ENCODE measurements at places on chromosomes 3 and 15.

DNA sequence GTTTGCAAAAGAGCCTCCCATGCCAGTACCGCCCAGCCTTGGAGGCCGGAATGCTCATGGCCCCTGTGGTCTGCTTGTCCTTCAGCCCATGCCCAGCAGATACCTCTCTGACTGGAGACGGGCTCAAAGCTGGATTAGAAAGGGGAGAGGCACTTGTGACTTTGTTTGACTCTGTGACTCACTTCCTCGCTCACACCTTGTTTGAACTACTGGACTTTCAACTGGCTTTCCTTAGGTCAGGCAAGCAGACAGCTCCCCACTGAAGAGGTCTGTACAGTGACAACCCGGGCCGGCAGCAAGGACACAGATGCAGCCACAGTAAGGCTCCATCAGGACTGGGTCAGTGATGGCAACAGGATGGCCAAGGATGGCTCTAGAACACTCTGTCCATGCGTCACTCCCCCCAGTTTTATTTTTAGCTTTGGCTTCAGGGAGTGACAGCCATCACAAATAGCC, 98.6 kb upstream of the ABHD17C start:
- DNase-seq: peak; percentile 65

GRCh38 chr3:53243165-53243564, 12.7 kb downstream of the TKT start:
- no peak for DNase-seq

DNA sequence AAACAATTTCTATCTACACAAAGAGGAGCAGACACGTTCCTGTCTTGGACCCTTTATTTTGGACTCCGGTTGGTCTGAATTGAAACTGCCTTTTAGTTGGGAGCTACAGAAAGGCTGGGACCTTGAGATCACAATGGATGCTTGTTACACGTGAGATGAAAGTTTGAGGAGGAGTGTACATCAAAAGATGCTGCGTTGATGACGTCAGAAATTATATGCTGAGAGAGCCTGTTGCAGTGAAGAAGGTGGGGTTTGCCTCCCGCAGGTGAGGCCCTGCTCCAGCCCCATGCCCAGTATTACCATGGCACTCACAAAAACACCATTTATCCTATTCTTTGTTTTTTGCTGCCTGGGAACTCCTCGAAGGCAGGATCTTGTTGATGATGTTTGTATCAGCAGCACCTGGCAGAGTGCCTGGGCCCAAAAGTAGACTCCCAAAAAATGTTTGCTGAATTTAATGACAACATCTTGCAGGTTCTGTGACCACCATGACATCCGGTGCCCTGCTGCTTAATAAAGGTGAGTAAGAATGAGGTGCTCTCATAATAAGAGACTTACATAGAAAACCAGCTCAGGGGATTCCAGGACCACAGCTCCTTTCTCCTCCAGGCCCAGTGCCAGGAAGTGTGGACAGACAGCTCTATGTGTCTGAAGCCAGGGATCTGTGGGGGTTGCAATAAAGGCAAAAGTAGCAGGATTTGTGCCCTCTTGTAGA, 136.1 kb upstream of the UBE2E1 start:
- no peak for DNase-seq

DNA sequence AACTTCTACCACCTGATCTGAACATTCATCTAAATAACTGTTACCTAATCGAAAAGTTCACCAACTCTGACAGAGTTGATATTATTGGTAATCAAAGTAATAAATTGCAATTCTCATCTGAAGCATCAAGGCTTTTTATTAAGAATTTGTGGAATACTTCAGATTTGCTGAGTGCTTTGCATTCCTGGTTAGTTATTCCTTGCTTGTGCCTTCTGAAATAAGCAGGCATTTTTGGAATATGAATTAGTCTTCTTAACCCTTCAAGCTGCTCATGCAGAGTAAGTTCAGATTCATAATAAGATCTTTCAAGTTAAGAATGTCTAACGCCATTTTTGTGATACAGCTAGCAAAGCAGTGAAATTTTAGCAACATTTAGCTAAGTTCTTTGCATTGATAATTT, 188.5 kb downstream of the ALCAM start:
- DNase-seq: no peak

DNA sequence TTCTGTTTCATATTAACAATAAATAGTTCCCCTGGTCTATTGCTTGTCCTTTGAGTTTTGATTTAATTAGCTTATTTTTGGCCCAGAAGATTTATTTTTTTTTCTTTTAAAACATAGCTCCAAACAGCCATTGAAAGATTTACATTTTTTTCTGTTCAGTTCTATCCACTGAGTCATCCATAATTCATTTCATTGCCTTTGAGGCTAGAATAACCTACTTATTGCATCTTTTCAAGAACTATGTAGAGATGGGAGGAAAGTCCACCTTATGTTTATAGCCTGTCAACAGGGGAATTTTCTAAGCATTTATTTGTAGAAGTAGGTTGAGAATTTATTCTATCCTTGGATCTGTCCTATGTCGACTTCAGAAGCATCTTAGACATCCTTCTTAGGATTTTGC, 53.4 kb upstream of the CHD2 start:
- no peak for DNase-seq

DNA sequence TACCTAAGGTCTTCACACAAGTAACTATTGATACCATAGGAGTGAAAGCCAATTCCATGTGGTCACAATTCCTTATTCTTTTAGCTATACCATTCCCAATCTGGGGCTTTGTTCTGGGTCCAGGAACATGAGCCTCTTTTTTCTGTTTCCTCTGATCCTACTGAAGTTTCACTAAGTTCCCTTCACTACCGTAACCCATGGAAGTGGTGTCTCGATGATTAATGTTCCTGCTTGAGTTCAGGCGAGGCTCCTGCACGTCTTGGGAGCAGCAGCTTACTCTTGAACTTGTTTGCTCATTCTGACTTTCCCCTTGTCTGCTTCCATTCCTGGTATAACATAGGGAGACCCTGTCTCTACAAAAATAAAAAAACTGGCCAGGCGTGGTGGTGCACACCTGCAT, 23.6 kb downstream of the ZNF592 start:
- DNase-seq: no peak

GRCh38 chr3:37653466-37653865, 208.2 kb upstream of the CTDSPL start:
- no peak for DNase-seq

DNA sequence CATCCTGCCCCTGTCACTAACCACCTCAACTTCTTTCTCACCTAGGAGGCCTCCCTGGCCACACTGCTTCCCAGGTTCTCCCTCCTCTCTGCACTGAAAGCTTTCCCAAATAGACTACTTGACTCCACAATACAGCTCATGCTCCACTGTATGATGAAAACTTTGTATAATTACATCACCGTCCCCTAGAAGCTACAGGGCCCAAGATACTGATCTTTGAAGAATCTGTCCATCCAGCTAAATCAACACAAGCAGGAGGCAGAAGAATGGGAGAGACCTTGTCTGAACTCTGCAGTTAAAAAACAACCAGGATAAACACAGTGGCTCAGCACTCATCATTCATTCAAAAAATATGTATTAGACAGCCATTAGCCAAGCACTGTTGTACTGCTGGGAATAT, 26.4 kb upstream of the RPS17 start:
- no peak for DNase-seq

GRCh38 chr3:11168881-11169805, 14.8 kb downstream of the HRH1 start:
- no peak for DNase-seq

GRCh38 chr3:104245261-104245660, 1121.4 kb upstream of the ALCAM start:
- no peak for DNase-seq

- DNase-seq: no peak
Measured at GRCh38 chr15:51083641-51084166, 11.0 kb downstream of the TNFAIP8L3 start.

DNA sequence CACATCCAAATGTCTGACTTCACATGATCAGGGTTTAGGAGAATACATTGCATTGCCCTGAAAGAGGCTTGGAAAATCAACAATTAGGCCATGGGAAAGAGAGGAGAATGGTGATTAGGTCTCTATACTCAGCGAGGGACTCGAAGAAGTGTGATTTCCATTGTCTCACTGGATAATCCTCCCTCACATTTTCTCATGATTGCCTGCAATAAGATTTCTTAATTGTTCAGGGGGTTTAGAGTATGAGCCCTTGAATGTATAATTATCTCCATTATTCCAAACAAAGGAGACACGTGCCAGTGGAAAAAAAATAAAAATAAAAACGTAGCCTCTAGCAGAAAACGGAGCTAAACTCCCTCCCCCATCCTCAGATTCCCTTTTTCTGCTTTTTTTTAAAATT, 173.2 kb downstream of the TPRG1 start:
- no peak for DNase-seq

GRCh38 chr3:187016639-187017345, 86.5 kb downstream of the ST6GAL1 start:
- DNase-seq: no peak

- DNase-seq: no peak
Measured at GRCh38 chr15:96046620-96047240, 283.8 kb upstream of the NR2F2 start.

GRCh38 chr3:138114988-138115971, at the start of gene DZIP1L:
DZIP1L (minus strand) TSS chr3:138115608; CDS start chr3:138103971, 11,637 bp downstream.
- peak; percentile 85 for DNase-seq

- DNase-seq: no peak
Measured at GRCh38 chr3:123629747-123630047, 44.8 kb upstream of the HACD2 start.

GRCh38 chr15:31305375-31305774, 21.3 kb upstream of the KLF13 start:
- DNase-seq: no peak

GRCh38 chr3:152902141-152902669, 67.3 kb downstream of the P2RY1 start:
- no peak for DNase-seq

DNA sequence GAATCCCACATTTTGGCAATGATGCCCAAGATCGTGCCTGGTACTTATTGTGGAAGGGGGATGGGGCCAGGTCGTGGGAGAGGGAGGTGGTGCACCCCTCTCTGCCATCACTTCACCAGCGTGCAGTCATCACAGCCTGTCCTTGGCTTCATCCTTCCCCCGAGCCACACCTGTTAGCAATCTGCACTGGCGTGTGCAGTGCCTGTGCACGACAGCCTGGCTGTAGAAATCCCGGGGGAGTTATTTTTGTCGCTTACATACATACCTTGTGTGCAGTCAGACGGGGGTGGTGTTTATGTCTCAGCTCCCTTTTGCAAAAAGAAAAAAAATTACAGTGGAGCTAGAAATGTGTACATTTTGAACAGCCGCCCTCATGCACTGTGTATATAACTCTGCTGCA, 216.0 kb downstream of the TLE3 start:
- no peak for DNase-seq

DNA sequence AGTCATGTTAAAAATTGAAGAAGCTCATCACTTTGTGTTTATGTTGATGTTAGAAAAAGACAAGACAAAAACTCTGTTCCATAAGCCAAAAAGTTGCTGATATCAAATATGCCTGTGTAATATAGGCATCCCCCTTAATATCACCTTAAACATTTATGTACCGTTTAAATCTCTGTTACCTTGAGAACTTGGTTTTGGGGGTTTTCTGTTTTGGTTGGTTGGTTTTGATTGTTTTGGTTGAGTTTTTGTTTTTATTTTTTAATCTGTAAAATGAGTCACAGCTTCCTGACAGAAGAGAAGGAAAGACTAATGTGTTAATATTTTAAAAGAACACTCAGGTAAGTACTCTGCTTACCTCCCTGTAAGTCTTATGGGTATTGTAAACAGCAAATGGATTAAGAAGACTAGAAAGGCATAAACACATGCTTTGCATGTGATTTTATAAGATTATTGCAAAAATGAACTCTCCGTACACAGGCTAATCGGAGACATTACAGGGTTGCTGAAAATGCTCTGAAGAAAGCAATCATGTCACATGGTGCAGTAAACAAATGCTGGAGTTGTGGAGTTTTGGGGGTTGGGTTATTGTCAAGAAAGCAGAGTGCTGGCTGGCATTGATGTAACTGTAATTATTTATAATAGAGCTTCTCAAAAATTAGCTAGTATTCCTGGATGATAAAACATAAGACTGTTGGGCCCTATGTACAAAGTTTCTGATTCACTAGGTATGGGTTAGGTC, 69.5 kb upstream of the MBNL1 start:
- DNase-seq: no peak

DNA sequence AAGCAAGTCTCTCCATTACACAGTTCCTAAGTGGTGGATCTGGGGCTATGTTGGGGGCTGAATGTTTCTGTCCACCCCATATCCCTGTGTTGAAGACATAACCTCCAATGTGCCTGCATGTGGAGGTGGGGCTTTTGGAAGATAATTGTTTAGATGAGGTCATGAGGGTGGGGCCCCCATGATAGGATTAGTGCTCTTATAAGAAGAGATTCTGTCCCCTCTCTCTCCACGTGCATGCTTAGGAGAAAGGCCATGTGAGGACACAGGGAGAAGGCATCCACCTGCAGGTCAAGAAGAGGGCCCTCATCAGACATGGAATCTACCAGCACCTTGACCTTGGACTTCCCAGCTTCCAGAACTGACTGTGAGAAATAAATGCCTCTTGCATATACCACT, 231.0 kb upstream of the CHRNA7 start:
- no peak for DNase-seq

DNA sequence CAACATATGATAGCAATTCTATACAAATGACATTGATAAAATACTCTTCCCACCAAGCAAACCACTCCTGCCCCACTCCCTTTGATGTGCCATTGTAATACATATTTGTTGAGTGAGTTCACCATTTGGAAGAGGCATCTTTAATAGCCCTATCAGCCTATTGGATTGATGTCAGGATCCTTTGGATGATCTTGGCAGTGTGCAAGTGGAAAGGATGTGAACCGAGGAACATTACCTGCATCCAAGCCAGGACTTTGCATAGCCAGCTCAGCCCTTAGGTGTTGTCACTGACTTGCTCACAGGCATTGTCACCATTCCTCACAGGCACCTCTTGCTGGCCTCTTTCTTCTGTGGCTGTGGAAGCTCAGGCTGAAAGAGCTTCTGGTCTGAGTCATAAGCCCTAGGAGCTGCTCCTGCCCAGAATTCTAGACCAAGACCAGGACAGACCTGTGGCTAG, 16.5 kb upstream of the TIMP4 start:
- no peak for DNase-seq
